SHP77 (cell line): ENCODE measurements at places on chromosomes 16 and 17.

DNA sequence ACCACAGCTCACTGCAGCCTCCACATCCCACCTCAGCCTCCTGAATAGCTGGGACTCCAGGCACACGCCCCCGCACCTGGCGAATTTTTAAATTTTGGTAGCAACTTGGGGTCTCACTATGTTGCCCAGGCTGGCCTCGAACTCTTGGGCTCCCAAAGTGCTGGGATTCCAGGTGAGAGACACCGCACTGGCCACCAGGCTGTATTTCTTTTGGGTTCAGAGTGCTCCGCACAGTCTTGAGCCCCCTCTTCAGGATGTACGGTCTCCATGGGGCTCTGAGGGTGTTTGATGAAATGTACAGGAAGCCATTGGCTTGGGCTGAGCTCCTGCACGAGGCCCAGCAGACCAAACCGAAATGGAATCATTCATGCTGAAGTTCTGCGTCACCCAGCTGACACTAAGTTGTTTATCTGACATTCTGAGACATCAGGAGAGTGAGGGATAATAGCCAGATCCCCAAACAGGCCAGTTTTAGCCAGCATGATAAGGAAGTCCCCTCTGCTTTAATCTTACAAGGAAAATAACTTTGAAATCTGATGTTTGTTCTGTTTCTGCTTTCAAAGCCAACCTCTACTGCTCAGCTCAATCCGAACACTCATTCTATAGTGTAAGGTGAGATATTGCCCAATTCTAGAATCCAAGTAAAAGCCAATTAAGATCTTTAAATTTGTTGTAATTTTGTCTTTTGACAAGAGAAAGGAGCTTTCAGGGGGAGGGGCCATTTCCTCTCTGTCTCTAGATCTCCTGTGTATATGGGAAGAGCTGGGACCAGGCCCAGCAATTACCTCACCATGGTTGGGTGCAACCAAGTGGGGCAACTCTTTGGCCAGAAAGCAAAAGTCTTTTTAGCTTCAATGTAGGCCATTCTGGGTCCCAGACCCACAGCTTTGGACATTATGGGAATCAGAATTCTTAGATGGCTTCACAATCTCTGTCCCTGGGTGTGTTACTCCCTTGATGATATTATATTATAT is 23.7 kb downstream of the GPR142 start:
- DNase-seq: no peak

- no peak for DNase-seq
Measured at GRCh38 chr16:55001931-55002330, 71.3 kb downstream of the IRX5 start.

GRCh38 chr17:47808830-47809480 is 12.6 kb downstream of the OSBPL7 start:
- DNase-seq: no peak

DNA sequence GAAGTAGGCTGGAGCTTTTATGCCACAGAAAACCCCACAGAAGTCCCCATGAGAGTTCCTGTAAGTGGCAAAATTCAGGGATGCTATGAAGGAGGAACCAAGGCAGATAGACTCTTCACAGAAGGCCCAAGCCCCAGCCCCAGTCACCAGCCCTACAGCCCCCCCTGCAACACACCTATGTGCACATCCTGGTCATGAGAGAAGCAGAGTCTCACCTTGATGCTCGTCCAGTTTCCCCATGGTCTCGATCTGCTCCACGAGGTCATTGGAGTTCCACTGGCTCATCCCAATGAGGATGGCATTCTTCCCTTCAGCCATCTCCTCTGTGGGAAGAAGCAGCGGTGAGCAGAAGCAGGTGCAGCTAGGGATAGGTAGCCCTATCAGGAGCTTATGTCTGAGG is 31.2 kb downstream of the PITPNM3 start:
- no peak for DNase-seq

DNA sequence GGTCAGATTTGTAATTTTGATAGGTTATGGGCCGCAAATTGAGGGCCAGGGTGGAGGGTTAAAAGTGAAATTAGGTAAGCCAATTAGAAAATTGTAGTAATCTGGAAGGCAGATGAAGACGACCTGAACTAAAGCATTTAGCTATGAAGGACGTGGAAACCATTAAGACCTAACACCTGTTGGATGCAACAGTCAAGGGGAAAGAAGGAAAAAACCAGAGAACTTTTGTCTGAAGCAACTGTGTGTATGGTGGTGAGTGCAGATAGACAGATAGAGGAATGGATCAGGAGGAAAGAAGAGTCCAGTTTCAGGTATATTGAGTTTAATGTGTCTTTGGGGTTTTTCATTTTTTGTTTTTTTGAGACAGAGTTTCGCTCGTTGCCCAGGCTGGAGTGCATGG is 40.2 kb upstream of the MARCHF10 start:
- DNase-seq: no peak
